HuH-7 (cell line): ENCODE measurements at places on chromosomes 2 and 18.

DNA sequence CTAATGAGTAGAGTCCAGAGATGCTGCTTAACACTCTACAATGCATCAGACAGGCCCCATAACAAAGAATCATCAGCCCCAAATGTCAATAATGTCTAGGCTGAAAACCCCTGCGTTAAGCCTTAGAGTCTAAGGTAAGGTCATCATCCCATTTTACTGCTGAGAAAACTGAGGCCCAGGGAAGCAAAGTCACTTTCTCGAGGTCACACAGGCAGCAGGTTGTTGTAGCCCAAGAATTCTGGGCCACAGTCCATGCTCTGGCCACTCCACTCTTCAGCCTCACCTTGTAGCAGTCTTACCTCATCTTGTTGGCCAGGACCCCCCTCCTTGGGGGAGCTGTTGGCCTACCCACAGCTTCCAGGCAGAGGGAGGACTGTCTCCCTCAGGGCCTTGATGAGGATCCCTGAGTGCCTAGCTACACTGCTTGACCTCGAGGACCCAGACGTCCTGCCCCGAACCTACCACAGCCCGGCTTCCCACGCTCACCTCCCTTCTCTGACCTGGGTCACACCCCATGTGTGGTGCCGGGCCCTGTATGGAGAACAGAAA, 54.4 kb downstream of the SMAD7 start:
- DNase-seq, result no peak

GRCh38 chr18:23852236-23853045, 162.1 kb upstream of the TTC39C start:
- DNase-seq, result no peak

- no peak for DNase-seq
These were observed 450.4 kb upstream of the TCF4 start for GRCh38 chr18:56038171-56039030.

DNA sequence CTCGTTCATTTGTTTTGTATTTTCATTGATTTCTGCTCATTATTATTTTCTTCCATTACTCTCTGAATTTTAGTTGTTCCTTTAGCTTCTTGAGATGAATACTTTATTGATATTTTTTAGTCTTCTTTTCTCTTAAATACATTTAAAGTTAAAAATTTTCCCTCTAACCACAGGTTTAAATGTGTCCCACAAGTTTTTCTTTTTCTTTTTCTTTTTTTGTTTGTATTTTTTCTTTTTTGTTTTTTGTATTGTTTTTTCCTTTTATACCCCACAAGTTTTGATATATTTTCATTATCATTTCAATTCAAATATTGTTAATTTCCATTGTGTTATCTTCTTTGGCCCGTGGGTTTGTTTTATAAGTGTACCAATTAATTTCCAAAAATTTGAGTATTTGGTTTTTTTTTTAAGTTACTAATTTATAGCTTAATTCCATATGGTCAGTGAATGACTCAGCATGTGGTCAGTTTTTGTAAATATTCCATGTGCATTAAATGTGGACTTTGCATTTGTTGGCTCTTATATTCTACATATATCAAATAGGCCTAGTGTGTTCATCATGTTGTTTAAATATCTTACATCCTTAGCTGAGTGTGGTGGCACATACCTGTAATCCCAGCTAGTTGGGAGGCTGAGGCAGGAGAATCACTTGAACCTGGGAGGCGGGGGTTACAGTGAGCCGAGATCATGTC, 16.2 kb downstream of the CENPO start:
- DNase-seq, result no peak

GRCh38 chr2:157887946-157888345, 11.8 kb upstream of the ACVR1 start:
- DNase-seq, result no peak

- DNase-seq, result no peak
These were observed 259.3 kb downstream of the NEDD4L start for GRCh38 chr18:58303363-58303762.

GRCh38 chr2:112257575-112257974, 2.7 kb upstream of the ZC3H8 start:
- no peak for DNase-seq

DNA sequence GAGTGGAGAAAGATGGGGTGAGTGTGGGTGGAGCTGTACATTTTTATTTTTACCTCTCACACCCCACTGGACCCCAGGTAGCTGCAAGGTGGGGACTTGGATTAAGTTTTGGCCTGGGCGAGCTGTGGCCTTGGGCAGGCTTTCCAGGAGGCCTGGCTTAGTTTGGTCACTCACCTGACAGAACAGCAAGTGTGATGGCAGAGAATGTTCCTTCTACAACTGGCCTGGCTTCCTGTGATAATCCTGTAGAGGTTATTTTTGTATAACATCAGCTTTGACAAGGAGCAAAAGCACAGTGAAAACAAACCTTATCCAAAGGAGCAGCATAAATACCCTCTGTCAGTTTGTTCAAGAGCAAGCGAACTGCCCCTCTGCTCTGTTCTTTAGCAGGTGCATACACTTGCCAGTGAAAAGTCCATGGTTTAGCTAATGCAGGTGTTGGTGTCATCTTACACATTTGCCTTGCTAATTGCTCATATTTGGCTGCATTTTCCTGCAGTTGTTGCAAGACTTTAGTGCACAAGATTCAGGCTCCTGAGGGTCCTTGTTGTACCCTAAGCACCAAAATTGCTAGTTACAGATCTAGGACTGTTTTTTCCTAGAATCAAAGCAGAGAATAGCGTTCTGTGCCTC, 6.3 kb downstream of the THNSL2 start:
- no peak for DNase-seq

- no peak for DNase-seq
These were observed 1257.4 kb upstream of the ZEB2 start for GRCh38 chr2:145777297-145777696.

GRCh38 chr2:7609974-7610373, 692.8 kb downstream of the RNF144A start:
- no peak for DNase-seq

DNA sequence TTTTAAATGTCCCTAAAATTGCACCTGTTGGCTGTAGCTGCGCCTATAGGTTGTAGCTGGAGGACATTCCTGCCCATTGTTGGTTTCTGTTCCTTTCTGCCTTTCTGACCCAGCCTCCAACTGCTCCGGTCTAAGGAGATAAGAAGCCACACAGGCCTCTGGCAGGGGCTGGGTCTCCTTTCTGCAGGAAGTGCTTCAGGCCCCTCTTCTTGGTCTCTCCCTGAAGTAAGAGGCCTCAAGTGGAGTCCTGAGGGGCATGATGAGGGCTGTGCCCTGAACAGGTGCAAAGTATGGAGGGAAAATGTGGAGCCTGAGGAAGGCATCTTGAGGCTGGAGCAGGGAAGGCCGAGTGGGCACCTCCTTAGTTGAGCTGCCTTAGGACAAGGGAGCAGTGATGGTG, 10.4 kb upstream of the SFTPB start:
- DNase-seq, result no peak

DNA sequence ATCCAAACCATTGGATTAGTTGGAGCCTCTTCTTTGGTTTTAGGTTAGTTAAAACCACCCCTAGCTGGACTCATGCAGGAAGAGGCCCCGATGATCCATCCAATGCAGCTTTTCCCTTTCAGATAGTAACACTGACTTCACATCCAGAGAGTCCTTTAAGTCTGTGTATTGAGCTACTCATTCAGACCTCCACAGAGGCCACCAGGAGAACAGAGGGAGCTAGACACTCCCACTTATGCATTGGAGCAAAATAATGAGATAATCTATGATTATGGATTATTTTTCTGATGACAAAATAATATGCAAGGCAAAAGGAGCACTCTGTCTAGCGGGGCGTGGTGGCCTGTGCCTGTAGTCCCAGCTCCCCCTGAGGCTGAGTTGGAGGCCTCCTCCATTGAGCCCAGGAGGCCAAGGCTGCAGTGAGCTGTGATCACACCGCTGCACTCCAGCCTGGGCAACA, 1.6 kb upstream of the ROCK2 start:
- DNase-seq, result no peak

DNA sequence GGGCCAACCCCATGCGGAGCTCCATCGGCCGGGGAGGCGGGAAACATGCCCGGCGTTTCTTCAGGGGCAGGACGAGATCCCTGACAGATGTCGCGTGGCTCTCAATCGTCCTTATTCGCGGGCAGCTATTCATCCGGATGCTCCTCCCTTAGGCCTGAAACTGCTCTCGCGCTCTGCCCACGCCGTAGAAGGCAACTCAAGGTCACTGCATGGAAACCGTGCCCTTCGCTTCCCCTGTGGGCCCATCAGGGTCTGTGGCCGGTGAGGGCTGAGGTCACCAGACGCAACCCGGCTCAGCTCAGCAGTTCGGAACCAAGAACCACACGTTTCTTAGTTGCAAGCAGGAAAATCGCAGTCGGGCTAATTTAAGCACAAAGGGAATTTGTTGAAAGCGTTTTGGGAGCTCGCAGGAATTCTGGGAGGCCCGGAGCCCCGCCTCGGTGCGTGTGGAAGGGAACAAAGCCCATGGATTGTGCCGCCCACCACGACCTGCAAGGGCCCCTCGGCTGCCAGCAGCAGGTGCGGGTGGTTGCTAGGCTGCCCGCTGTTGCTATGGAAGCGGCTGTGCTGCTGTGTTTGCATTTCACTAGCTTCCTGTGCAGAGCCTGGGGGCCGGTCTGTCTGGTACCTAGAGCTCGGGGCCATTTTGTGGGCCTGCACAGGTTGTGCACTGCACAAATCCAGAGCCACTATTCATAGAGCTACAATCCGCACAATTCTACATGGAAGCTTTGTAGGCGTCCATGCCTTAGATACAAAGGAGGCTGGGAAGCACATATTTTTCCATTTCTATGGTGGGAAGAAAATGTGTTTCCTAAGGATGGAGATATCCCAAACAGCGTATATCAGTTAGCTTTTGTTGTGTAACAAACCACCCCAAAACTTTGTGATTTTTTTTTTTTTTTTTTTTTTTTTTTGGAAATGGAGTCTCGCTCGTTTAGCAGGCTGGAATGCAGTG, 6.0 kb upstream of the ALLC start:
- peak; percentile 56 for DNase-seq

DNA sequence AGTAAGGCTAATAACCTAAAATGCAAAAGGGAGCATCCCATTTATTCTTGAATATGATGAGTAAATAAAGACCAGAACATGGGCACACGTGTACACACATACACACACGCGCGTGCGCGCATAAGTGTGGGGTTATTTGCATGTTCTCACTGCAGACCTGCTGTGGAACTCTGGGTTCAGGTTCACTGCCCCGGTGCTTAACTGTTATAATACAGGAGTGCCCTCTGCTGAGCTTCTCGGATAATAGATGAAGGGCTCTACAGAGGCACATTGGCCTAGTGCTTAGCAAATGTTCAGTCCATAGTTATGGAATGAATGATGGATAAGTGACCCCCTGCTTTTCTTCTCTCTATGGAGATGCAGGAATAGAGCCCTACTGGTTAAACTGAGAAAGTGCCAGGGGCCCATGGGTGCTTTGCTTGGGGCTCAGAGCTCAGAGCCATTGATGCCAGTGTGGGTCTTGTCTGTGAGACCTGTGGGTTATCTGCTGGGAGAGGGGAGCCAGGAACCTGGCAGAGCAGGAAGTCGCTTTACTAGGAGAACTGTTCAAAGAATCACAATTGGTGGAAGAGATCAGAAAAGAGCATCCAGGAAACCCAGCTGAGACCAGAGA, 3.6 kb upstream of the ARL4C start:
- peak; percentile 30 for DNase-seq

DNA sequence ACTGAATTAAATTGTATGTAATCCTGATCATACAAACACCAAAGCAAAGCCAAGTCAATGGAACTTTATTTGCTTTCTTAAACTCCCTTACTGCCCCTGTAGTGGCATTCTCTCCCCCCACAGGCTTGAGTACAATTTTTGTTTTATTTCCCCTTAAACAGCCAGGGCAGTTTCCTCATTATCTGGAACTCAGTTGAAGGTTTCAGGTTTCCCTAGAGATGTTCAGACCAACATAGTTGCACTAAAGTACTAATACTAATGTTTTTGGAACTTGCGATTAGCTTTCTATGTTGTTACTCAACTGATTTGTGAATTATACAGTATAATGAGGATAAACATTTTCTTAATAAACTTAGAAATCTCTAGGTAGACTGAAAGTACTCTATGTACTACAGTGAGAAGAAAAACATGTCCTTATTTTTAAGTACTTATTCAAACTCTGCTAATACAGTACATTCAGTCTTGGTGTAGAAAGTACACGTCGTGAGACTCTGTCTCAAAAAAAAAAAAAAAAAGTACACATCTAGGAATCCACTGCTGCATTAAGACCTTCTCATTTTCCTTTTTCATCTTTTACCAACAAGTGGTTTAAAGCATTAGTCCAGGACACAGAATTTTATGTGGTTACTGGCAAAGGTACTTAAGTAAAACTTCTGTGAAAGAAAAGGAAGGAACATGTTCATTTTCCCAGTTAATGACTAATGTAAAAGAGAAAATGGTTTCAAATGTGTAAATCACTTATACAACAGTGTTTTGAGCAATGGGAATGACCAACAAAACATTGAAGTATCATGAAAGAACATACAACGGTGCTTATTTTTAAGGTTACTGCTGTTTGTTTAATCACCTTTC, 209.5 kb upstream of the SMAD7 start:
- no peak for DNase-seq

GRCh38 chr2:171941316-171941699, 19.0 kb downstream of the HAT1 start:
- DNase-seq, result no peak

GRCh38 chr2:54859997-54860701, 136.7 kb downstream of the EML6 start:
- DNase-seq, result no peak

DNA sequence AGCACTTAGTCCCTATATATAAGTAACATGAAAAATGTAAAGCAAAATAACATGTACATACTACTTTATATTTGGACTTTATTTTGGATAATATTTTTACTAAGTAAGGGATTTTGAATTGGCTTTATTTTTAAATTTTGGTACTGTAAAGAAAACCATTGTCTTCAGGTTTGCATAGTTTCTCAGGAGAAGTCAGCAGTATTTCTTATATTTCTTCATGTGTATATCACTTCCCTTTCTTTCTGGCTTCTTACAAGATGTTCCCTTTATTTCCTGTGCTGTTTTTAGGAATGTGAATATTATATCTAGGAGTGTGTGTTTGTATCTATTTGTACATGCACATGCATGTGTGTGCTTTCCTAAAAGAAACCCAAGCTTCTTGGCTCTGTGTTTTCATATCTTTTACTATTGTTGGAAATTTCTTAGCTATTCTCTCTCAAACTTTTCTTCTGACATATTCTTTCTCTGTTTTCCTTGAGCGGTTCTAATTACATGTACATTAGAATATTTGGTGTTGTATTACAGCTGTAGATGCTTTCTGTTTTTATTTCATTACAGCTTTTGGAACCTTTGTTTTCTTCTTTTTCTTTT, 1549.7 kb upstream of the ACVR2A start:
- no peak for DNase-seq

GRCh38 chr2:35081622-35082015, 1274.0 kb upstream of the CRIM1 start:
- DNase-seq, result no peak

GRCh38 chr2:12127638-12128037, 381.2 kb downstream of the LPIN1 start:
- DNase-seq, result no peak
